ENCODE measurements at places on chromosomes 5 and 9.

DNA sequence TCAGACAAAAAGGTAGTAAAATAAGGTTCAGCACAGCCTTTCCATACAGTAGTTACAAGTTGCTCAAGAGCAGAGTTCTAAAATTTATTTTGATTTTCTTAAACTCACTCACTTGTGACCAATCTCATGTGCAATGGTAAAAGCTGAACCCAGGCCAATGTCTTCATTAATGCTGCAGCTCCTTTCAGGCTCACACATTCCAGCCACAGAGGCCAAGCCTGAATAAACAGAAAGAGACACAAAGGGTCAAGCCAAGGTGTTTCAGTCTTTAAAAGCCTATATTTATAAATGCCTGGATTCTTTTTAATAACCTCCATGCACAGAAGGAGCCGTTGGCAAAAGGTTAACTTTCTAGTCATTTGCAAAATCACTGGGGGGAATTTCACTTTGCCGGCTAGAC, 152.5 kb downstream of the ADAMTS6 start:
- no peaks in the 10 kb centered on the region for H3K4me1 ChIP-seq
- H3K4me3 ChIP-seq: no peak overlapping the region

- no peaks in the 10 kb centered on the region for H3K27me3 ChIP-seq
- DNase-seq: peak; percentile 89
- peak overlapping the region; percentile 99 for H3K27ac ChIP-seq
- peak overlapping the region; percentile 95 for H3K4me3 ChIP-seq
- no peaks in the 10 kb centered on the region for H3K36me3 ChIP-seq
Observed at GRCh38 chr9:136687721-136688223, 515 bp upstream of the AGPAT2 start.

GRCh38 chr9:122107291-122107805, 14.2 kb upstream of the TTLL11 start:
- H3K27ac ChIP-seq: no peak overlapping the region
- no peaks in the 10 kb centered on the region for H3K27me3 ChIP-seq
- no peaks in the 10 kb centered on the region for H3K36me3 ChIP-seq
- no peak for DNase-seq

DNA sequence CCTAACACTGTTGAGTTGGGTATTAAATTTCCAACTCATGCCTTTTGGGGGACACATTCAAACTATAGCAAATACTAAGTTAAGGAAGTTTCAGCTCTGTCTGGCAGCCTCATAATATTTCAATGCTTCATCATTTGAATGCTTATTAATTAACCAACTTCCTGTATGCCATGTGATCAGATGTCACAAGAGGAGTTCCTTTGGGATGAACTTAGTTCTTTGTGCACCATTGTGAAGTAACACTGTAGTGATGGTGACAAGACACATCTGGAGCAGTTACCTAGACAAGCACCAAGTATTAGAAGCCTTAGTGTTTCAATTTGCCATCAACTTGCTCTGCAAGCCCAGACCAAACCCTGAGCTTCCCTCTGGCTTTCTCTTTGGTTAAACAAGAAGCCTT, 90.7 kb upstream of the IL12B start:
- no peaks in the 10 kb centered on the region for H3K36me3 ChIP-seq
- no peak for DNase-seq
- no peaks in the 10 kb centered on the region for H3K27me3 ChIP-seq
- no peak overlapping the region for H3K4me3 ChIP-seq
- H3K4me1 ChIP-seq: no peaks in the 10 kb centered on the region
- no peak overlapping the region for H3K27ac ChIP-seq

DNA sequence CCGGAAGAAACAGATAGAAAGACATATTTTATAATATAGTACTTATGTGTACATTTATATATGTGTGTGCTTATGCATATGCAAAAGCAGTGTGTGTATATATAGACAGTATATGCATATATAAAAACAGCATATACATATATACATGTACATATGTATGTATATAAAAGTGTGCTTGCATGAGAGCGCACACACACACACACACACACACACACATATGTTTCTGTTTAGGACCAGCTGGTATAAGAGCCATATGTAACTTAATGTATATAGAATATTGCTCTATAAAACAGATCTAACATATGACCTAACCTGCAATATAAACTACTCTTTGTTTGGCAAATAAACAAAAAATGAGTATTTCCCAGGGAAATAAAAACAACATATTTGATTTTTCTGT, 65.1 kb upstream of the CDH9 start:
- H3K27me3 ChIP-seq: no peaks in the 10 kb centered on the region
- DNase-seq: no peak
- no peaks in the 10 kb centered on the region for H3K36me3 ChIP-seq
- H3K4me3 ChIP-seq: no peak overlapping the region

DNA sequence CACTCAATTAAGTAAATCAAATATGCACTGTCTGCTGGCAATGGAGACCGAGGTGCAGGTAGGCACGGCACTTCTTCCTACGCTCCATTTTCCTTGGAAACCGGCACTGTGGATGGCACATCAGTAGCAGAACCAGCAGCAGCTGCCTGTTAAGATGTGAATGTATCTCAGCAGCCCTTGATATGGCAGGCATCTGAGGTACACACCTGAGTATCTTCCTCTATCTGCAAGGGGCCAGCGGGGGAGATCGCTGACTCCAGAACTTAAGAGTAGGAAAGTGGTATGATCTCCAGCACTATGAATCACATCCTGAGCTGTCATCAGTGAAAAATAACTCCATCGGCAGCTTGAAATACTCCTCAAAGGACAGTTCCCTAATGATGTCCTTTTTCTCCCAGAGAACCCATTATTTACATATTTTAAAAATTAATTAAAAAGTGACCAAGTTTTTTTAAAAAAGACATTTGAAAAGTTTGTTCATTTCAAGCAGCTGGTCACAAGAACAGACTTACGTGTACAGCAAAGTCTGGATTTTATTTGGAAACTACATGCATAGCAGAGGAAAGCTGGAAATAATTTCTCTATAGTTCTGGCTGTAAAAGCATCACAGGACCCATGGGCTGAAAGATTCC, 97.1 kb downstream of the ADAMTS12 start:
- no peaks in the 10 kb centered on the region for H3K4me1 ChIP-seq
- H3K27ac ChIP-seq: no peak overlapping the region
- DNase-seq: no peak

DNA sequence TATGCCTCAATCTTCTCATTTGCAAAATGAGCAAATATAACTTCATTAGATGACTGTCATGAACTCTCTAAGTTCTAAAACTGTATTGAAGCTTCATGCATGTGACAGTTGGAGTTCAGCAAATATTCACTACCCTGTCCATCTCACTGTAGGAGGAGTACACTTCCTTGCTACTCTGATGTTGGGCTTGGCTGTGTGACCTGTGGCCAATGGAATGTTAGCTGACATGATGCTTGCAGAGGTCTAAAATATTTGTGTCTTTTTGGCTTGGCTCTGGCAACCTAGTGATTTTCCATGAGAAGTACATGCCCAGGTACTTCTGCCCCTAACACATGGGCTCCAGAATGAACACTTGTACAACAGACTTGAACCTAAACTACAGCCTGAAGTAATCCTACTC, 203.1 kb upstream of the ANKH start:
- no peak for DNase-seq
- H3K27me3 ChIP-seq: no peaks in the 10 kb centered on the region
- no peaks in the 10 kb centered on the region for H3K4me1 ChIP-seq
- no peak overlapping the region for H3K4me3 ChIP-seq
- H3K27ac ChIP-seq: no peak overlapping the region

- no peaks in the 10 kb centered on the region for H3K4me1 ChIP-seq
- H3K36me3 ChIP-seq: no peaks in the 10 kb centered on the region
- no peak for DNase-seq
- H3K4me3 ChIP-seq: no peak overlapping the region
Observed at GRCh38 chr5:120640778-120641177, 176.7 kb downstream of the PRR16 start.

GRCh38 chr5:9430306-9430705, 115.6 kb downstream of the SEMA5A start:
- no peaks in the 10 kb centered on the region for H3K36me3 ChIP-seq
- no peak overlapping the region for H3K27ac ChIP-seq
- DNase-seq: no peak
- no peaks in the 10 kb centered on the region for H3K27me3 ChIP-seq
- H3K4me3 ChIP-seq: no peak overlapping the region
- H3K4me1 ChIP-seq: no peaks in the 10 kb centered on the region

All from spleen (tissue), 13 donors.